ENCODE measurements at places on chromosomes 7 and 10. TPM values are rescaled to one million over a fixed set of nuclear protein-coding genes. Genes with fewer than 3 reads are reported as not detected.
A peak's percentile ranks its signal among the peaks of the same experiment; 100 is the strongest.

The CLDN12 gene
- total RNA-seq = 14.8 TPM

The NKX1-2 gene
- total RNA-seq = not detected

The ADGRA1 gene
- not detected for total RNA-seq

DNA sequence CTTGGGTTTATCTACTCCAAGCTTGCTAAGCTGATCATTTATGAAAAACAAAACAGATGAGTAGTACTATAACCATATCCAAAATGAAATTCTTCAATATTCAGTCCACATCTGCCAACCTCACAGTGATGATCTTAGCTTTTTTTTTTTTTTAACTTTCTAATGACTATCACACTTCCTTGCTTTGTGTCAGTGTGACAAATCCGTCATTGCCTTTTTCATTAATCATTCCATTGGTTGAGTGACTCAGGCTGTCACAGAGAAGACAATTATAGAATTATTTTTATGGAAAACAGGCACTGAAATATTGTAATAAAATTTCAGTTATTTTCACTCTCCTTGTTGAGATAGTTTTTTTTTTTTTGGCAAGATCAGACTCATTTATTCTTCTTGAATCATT lies 70.7 kb downstream of the CPVL start:
- DNase-seq = no peak

- DNase-seq = peak; percentile 23
Observed at GRCh38 chr7:132440151-132440550, 136.1 kb downstream of the PLXNA4 start.

- no peak for DNase-seq
Observed at GRCh38 chr10:131094527-131095312, 216.8 kb downstream of the TCERG1L start.

DNA sequence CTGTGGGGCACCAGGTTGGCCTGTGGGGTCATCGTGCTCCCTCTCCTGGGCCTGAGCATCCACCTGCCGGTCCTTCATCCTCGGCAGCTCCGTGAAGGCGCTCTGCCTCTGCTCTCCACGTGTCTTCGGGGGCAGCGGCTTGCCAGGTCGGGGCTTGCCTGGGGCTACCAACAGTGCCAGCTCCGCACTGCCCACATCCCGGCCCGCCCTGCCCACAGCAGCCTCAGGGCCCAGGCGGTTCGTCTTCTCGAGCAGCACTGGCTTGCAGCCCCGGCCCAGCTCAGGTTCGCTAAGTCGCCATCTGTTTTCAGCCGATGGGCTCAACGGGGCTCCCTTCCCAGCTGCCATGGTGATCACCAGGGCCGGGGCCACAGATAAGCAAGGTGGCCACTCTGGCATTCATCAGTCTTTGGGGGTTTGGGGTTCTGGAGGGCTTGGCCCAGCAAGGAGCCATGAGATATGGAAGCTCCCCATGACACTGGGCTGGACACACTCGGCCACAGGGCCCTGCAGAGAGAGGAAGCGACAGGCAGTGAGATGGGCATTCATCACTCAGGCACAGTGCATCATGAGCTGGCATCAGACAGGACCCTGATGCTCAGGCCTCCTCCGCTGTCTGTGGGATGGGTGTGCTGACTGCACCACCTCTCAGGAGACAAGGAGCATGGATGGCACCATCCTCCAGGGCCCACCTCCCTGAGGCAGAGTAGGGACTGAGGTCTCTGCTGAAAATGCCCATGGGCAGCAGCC lies 15.5 kb downstream of the ZNF488 start:
- no peak for DNase-seq

DNA sequence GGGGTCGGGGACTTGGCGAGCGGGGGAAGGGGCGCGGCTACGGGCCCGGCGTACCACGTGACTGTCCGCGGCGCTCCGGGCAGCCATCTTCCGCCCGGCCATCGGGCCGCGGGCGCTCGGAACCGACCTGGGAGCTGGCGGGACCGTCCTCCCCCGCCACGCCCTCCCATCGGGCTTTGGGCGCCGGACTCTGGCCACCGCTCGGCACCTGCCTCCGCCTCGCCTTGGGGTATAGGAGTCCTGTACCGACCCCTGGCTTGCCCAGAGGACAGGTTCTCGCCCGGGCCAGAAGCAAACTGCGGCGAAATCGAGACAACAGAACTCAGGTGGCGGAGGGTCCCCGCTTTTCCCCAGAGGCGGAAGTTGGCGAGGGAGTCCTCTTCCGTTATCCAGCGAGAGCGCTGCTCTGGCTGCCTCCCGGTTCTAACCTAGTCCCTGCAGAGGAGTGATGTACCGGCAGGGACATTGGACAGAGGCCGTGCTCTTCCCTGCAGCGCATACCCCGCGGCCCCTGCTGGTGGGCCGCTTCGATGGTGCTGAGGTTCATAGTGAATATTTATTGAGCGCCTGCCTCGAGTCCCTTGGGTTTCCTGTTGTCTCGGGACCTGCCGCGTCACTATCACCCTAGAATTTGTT lies 1.2 kb upstream of the SGMS1 start:
- peak; percentile 62 for DNase-seq

DNA sequence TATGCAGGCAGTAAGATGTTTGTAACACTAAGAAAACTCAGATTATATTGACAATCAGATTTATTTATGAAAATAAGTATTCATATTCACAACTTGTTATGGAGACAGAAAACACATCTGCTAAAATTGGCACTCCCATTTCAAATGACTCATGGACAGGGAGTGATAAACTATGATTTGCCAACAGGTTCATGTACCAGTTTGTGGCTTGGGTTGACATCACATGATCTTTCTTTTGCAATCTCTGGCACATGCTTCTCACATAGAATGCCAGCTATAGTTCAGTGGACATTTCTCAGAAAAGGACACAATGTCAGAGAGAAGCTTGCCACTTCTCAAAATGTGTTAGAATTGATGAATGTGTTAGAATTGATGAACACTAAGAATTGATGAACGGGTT lies 663.2 kb upstream of the ANKRD30A start:
- DNase-seq = no peak

GRCh38 chr10:3830946-3831345 lies 45.9 kb upstream of the KLF6 start:
- DNase-seq = no peak

- no peak for DNase-seq
Observed at GRCh38 chr10:63396133-63396761, 69.5 kb downstream of the JMJD1C start.

- no peak for DNase-seq
Observed at GRCh38 chr10:76112826-76113150, 681.4 kb downstream of the LRMDA start.

DNA sequence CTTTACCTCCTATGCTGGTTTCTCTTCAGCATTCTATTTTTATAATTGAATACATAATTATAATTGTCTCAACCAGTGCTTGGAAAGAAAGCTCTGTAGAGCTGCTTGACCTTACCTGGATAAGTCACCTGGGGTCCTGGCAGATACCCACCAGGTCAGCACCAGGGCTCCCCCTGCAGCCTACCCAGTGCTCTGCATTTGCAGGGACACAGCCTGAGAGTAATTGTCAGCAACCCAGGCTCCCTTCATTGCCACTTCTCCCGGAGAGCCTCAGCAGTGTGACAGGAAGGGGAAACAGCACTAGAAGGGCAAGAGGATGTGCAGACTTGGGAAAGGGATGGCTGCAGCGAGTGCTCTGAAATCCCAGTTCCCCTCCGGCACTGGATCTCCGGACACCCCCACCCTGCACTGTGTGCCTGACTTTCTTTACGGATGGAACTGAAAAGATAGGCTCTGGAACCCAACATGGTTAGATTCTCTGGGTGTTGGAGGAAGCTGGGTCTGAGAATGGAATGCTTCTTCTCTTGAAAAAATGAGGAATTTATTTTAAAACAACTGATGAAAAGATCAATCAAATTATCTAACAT lies 11.4 kb upstream of the PAX4 start:
- DNase-seq = peak; percentile 48

DNA sequence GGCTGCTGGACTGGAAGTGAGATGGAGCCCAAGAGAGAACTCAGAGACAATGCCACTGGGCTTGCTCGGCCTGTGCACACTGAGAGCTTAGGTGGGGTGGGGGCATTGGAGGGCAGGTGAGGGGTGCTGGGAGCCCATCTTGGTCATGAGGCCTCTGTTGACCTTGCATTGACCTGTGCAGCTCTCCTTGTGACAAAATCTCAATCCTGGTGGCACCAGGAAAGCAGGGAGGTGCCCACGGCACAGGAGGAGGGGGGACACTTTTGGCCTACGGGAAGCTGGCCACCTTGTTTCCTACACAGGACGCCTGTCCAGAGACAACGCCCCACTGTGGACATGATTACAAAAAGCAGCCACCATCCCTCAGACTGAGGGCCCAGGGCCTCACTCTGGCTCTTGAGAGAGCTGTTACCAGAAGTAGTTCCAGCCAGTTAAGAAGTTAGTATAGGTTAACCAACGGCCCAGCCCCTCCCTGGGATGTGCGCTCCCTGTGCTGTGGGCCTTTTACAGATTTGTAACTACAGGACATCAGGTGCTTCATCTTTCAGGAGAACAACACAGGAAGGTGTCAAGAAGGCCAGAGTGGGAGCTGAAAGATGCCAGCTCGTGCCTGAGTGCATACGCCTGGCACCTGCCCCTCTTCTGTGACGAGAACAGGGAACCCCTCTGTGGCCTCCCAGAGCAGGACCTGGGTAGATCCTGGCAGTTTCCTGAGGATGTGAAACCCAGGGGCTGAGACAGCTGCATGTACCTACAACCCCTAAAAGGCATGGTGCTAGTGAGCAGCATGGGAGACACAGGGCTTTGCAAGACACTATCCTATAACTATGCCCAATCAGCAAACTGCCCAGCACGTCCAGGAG lies 10.3 kb downstream of the PKD1L1 start:
- DNase-seq = no peak

GRCh38 chr7:78780560-78780959 lies 672.9 kb downstream of the MAGI2 start:
- no peak for DNase-seq

GRCh38 chr7:37309493-37309892 lies 139.2 kb downstream of the ELMO1 start:
- no peak for DNase-seq

- DNase-seq = peak; percentile 34
Observed at GRCh38 chr7:108308903-108309302, 147.3 kb downstream of the NRCAM start.

Measured in activated naive CD4-positive, alpha-beta T cell treated with anti-CD3 and anti-CD28 coated beads for 36 hours (primary cell).